GM23248 (cell line): ENCODE measurements at places on chromosomes 11 and 22. TPM values are rescaled to one million over a fixed set of nuclear protein-coding genes. Genes with fewer than 3 reads are reported as not detected.

GRCh38 chr22:38874529-38875222 is 2.7 kb upstream of the CBX6 start:
- DNase-seq = no peak
- H3K27me3 ChIP-seq = no peaks in the 10 kb centered on the region

The FXYD2 gene
- total RNA-seq = not detected in 2 replicates

The MAPK8IP1 gene
- total RNA-seq = 8.1 and 9.5 TPM in 2 replicates

The MMP20 gene
- total RNA-seq = not detected in 2 replicates

- H3K4me3 ChIP-seq = no peak overlapping the region
- no peaks in the 10 kb centered on the region for H3K4me1 ChIP-seq
- H3K27me3 ChIP-seq = peaks cover 12% of the 10 kb centered on the region; the same call in 1 of the 2 replicates
- peak; percentile 25 for DNase-seq
- H3K36me3 ChIP-seq = no peaks in the 10 kb centered on the region
These were observed 22.8 kb upstream of the PPFIA1 start for GRCh38 chr11:70247710-70248072.

DNA sequence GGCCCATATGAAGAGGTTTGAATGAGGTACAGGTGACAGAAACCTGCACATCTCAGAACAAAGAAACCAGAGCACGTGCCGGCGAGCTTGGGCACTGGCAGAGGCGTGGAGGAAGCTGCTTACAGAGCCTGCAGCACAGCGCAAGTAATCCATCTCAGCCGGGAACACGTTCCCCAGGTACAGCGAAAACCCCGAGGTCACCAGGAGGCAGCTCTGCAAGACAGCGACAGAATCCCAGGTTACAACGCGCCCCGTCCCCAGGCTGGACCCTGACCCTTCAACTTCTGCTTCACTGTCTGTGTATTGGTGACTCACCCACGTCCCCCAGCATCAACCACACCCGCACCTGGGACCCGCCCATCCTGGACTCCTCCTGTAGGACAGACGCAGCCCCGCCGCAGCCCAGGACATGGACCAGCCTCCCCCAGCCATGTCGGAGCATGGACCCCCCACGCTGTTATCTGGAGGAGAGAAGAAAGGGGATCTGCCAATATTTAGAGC is 2.2 kb downstream of the MLC1 start:
- no peak for DNase-seq
- H3K27me3 ChIP-seq = peaks cover 24% of the 10 kb centered on the region
- H3K27ac ChIP-seq = no peak overlapping the region
- H3K36me3 ChIP-seq = no peaks in the 10 kb centered on the region

- no peaks in the 10 kb centered on the region for H3K36me3 ChIP-seq
- H3K27ac ChIP-seq = peak overlapping the region; percentile 42
- peak overlapping the region; percentile 79 for H3K4me3 ChIP-seq
- DNase-seq = peak; percentile 70
- peaks cover 54% of the 10 kb centered on the region for H3K4me1 ChIP-seq
These were observed 1.9 kb downstream of the CLTCL1 start for GRCh38 chr22:19289475-19290161.

The UBQLN3 gene
- total RNA-seq = not detected in 2 replicates

The MFRP gene
- 0.13 TPM in 1 of 2 replicates, not detected in the other for total RNA-seq
